ENCODE measurements at places on chromosomes 7 and 10. TPM values are rescaled to one million over a fixed set of nuclear protein-coding genes. Genes with fewer than 3 reads are reported as not detected.

GRCh38 chr7:84462259-84462658 is 267.7 kb upstream of the SEMA3A start:
- no peak for DNase-seq

Gene TAC1
- total RNA-seq = 20.7 TPM

DNA sequence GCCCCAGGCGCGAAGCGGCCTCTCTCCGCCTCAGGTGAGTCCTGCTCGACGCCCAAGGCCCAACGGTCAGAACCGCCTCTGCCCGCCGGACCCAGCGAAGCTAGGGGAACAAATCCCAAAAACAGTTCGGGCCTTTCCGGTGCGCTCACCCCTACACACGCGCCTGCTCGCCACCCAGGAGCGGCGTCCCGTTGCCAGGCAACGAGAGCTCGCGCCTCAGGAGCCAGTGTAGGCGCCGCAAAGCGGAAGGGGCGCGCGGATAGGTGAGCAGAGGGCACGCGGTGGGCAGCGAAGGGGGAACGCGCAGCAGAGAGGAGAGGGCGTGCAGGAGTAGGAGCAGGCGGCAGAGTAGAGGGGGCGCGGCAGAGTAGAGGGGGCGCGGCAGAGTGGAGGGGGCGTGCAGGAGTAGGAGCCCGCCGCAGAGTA is at the start of the genes DYDC1 and DYDC2:
Gene DYDC1 (minus strand): TSS at position 193 of the 426 bp plus-strand sequence. CDS start 4,154 bp downstream, outside the sequence.
Gene DYDC2 (plus strand): TSS at position 219 of the 426 bp plus-strand sequence. CDS start 5,663 bp downstream, outside the sequence.
- DNase-seq = no peak

Gene NOC3L
- 11.1 TPM for total RNA-seq

DNA sequence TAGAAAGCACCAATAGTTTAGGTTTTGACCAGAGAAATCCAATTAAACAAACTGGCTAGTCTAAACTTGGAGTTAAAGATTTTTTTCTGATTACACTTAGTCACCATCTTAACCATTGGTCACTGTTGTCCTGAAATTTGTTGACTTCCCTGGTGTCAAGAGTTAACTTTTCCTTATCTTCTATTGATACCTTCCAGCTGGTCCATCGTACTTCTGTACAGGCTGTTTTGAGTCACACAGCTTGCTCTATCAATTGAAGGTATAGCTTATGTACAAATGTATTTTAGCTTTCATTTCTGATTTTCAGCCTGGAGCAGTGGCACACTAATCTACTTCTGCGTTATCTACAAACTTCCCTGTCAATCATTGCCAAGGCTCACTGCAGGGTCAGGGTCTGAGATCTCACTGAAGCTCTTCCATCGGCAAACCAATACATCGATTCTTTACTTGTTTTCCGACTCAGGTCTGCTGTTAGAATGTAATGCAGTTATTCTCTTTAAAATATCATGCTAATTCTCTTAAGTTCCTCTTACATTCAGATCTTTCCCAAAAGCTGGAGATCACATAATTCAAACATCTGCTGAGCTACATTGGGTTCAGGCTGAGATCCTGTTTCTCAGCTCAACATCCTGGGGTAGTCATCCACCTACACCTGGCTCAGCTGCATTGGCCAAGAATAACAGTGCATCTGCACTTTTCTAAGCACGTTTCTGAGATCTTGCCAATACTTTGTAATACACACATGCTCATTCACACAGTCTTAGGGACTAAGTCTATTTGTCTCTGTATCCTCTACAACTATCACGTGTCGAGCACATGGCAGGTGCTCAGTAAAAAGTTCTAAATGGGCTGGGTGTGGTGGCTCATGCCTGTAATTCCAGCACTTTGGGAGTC is 11.3 kb downstream of the MRPS33 start:
- DNase-seq = no peak

Gene CACUL1
- total RNA-seq = 42.9 TPM

Gene GRM3
- not detected for total RNA-seq

Gene SLC18A2
- total RNA-seq = 1.8 TPM

DNA sequence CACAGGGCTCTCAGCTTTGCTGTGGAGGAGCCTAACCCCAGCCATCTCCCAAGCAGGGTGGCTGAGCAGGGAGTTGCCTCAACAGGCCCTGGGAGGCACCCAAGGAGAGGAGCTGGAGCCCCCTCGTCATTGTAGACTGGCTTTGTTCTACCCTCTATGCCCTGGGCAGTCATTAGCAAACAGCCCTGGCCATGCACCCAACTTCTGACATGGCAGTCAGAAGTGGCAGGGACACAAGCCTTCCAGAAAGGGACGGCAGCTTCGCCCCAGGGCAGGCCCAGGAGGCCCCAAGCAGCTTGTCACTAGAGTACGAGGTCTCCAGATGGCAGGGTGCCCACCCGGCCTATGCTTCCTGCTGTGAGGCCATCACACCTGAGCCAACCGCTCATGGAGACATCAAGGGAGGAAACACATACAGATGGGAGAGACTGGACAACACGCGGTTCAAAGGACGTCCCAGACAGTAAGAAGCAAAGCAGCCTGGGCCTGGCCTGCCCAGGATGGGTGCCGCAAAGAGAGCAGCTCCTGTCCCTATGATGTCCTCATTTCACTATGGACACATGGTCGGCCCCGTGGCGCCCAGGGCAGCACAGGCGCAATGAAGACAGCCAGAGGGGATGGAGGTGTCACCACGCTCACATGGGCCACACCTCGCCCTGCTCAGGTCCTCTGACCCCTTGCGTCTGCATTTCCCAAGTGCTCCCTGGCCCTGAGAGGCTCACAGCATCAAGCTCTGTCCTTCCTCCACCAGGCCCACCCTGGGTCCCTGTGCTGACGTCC is 190.9 kb upstream of the CXCL12 start:
- no peak for DNase-seq

DNA sequence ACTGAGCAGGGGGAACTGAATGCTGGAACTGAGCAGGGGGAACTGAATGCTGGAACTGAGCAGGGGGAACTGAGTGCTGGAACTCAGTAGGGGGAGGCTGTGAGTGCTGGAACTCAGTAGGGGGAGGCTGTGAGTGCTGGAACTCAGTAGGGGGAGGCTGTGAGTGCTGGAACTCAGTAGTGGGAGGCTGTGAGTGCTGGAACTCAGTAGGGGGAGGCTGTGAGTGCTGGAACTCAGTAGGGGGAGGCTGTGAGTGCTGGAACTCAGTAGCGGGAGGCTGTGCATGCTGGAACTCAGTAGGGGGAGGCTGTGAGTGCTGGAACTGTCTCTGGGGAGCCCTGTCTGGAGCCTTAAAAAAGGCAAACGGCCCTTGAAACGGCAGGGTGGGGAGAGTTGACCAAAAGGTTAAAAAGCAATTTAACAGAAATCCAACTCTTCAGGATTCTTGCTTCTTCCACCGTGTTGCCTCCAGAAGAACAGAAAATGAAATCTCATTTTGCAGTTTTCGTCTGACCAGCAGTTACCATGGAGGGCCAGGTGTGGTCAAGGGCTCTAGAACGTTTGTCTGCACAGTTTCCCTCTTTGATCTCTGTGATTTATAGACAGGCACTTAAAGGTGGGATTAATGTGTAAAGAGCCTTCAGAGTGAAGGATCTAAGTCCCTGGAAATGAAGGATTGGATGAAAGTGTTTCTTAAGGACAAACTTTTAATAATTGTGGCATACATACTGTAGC is 19.1 kb downstream of the DOCK1 start:
- DNase-seq = no peak

Gene SPDYE16
- 0.28 TPM for total RNA-seq

DNA sequence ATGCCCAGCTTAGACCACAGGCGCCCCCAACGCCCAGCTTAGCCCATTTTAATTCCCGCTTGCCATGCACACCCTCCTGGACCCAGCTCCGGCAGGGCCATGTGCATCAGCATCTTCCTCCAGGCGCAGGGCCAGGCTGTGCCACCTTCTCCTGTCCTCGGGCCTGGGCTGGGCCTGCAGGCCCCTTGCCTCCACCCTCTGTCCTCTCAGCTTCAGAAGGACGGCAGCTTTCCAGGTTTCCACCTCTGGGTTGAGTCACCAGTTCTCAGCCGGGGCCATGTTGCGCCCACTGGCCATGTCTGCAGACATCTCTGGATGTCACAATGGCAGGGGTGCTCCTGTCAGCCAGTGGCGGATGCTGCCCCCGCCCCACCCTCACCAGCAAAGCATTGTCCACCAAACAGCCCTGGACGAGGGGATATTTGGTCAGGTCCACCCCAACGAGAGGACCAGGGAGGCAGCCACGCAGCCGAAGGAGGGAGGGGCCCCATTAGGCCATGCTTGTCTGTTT is 59.1 kb upstream of the NKX6-2 start:
- no peak for DNase-seq

- no peak for DNase-seq
These were observed 13.2 kb upstream of the NMT2 start for GRCh38 chr10:15181576-15182156.

- no peak for DNase-seq
These were observed 41.3 kb downstream of the ZNF467 start for GRCh38 chr7:149732111-149732561.

- no peak for DNase-seq
These were observed 3.3 kb downstream of the MKI67 start for GRCh38 chr10:128122931-128123330.

Gene TRPV5
- not detected for total RNA-seq

Gene DCLRE1A
- total RNA-seq = 4.2 TPM

Gene TRIP6
- 103 TPM for total RNA-seq

GRCh38 chr10:130233426-130233825 is 97.2 kb downstream of the GLRX3 start:
- DNase-seq = no peak

GRCh38 chr7:101678658-101679057 is 49.6 kb upstream of the MYL10 start:
- no peak for DNase-seq

Gene HTR5A
- not detected for total RNA-seq

GRCh38 chr10:35089611-35090161 is 455 bp downstream of the CUL2 start:
- peak; percentile 4 for DNase-seq

DNA sequence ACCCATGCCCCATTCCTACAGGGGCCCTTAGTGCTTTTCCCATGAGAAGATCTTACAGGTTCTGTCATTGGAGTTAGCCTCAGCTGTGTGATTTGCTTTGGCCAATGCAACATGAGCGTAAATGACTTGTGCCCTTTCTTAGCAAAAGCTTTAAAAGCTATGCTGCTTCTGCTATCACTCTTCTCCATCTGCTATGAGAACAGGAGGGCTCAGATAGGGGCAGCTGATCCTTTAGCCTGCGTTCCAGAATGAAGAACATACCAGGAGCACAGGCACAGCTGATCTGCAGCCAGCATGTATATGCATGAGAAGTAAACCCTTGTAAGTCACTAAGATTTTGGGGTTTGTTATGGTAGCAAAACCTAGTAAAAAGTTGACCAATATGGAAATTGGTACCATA is 218.2 kb downstream of the SH2D4B start:
- no peak for DNase-seq

DNA sequence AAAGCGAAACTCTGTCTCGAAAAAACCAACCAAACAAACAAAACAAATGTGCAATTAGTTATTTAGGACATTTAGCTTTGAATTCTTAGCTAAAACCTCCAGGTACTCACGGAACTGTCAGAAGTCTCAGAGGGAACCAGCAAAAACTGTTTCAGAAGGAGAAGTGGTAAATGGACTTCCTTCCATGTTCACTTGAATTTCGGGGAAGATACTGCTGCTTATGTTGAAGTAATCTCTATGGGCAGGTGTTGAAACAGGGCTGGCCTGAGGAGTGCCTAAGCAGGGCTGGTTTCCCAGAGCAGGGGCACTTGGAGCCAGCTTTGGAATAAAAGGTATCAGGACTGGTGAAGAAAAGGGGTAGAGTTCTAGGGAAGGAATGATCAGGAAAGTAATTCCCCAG is 2.4 kb upstream of the EXOC6 start:
- no peak for DNase-seq

DNA sequence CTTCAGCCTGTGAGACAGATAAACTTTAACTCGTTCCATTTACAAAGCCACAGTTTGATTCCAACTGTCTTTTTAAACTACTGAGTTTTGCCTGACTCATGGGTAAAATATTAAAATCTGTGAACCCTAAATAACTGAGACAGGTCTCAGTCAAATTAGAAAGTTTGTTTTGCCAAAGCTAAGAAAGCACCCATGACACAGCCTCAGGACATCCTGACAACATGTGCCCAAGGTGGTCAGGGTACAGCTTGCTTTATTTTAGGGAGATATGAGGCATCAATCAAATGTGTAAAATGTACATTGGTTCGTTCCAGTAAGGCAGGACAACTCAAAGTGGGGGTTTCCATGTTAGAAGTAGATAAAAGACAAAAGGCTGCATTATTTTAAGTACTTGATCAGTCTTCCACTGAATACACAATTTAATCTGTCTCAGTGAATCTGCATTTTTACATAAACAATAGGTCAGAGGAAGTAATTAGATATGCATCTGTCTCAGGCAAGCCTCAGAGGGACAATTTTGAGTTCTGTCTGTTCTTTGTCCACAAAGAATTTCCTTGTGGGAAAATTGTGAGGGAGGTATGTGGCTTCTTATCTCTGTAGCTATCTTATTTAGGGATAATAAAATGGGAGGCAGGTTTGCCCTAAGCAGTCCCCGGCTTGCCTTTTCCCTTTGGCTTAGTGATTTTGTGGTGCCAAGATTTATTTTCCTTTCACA is 11.0 kb upstream of the PIP start:
- DNase-seq = no peak

DNA sequence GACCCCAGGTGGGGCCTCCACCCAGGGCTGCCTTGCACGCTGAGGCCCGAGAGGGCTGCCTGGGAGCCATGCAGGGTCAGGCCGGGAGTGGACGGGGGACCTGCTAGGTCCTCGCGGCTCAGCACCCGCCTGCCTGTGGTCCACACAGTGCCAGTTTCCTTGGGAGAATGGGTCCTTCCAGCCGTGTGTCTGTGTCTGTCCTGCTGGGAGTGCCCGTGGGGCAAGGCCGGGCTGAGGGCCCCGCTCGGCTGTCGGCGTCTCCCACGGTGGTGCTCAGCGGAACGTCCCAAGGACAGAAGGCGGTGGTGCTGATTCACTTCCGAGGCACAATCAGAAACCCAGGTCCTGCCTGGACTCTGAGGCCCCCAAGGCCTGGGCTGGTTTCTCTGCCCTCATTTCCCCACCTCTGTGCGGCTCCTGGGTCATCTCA is 23.2 kb upstream of the GTPBP4 start:
- DNase-seq = no peak

GRCh38 chr10:132048294-132048667 is 17.5 kb upstream of the JAKMIP3 start:
- no peak for DNase-seq

Gene ANXA11
- total RNA-seq = 198 TPM

Gene PNLIPRP3
- total RNA-seq = not detected

Gene GPNMB
- 139 TPM for total RNA-seq

DNA sequence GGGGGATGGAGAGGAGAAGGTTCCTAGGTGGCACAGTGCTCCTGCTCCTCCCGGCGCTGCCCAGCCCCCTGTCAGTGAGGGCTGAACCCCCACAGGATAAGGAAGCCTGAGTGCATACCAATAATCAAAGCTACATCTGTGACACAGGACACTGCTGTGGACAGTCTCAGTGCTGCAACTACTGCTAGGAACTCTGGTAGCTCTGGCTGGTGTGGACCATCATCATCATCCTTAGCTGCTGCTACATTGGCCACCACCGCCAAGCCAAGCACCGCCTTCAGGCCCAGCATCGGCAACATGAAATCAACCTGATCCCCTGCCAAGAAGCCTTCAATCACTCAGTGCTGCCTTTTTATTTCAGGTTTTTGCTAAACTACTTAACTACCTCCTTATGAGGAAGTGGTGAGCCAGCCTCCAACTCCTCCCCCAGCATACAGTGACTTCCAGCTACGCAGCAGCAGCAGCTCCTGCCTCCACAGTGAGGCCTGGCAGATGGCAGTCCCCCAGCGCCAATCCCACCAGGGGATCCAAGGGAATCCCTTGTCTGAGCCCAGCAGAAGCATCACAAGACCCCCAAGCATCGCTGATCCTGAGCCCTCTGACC is 32.1 kb upstream of the SLC26A4 start:
- no peak for DNase-seq

Gene CDK14
- total RNA-seq = 14.6 TPM

GRCh38 chr10:22630234-22631174 is 83.9 kb downstream of the PIP4K2A start:
- no peak for DNase-seq

GRCh38 chr7:99504281-99504602 is 220 bp upstream of the ZKSCAN5 start:
- DNase-seq = peak; percentile 95

Data from thoracic aorta (tissue), 2 donors.